ENCODE measurements at places on chromosomes 16 and 17.

- DNase-seq: no peak
Observed at GRCh38 chr17:8749616-8750015, 5.0 kb upstream of the CCDC42 start.

DNA sequence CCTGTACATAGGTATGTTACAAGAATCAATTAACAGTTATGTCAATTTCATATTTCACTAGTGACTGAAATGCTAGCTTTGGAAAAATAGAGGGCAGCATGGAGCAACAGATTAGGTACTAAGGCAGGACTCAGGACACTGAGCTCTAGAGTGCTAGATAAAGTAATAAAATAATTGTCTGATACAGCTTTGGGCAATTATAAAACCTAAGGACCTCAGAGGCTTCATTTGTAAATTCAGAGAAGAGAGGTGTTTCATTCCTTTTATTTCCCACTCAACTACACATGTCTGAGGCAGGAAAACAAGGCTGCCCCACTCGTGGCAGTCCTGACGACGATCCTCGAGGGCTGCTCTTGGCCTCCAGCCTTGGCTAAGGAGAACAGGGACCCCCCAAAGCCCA, 81.5 kb downstream of the CA4 start:
- DNase-seq: no peak

- DNase-seq: no peak
Observed at GRCh38 chr16:30554557-30555314, 3.4 kb downstream of the ZNF764 start.

DNA sequence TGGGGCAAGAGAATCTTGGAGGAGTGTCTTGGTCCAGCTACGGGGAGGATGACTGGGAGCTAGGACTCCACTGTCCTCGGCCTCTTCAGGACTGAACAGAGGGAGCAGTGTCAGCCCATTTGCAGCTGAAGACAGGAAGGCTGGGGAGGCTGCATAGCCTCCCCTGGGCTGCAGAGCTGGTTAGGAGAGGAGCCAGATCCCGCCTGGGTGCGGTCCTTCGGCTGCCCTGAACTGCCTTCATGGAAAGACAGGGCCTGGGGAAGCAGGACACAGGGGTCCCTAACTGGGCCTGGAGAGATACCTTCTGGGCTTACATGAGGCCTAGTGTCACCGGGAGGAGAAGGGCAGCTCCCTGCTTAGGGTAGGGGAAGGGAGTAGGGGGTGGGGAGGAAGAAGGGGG, 26.6 kb downstream of the UNC13D start:
- DNase-seq: no peak

DNA sequence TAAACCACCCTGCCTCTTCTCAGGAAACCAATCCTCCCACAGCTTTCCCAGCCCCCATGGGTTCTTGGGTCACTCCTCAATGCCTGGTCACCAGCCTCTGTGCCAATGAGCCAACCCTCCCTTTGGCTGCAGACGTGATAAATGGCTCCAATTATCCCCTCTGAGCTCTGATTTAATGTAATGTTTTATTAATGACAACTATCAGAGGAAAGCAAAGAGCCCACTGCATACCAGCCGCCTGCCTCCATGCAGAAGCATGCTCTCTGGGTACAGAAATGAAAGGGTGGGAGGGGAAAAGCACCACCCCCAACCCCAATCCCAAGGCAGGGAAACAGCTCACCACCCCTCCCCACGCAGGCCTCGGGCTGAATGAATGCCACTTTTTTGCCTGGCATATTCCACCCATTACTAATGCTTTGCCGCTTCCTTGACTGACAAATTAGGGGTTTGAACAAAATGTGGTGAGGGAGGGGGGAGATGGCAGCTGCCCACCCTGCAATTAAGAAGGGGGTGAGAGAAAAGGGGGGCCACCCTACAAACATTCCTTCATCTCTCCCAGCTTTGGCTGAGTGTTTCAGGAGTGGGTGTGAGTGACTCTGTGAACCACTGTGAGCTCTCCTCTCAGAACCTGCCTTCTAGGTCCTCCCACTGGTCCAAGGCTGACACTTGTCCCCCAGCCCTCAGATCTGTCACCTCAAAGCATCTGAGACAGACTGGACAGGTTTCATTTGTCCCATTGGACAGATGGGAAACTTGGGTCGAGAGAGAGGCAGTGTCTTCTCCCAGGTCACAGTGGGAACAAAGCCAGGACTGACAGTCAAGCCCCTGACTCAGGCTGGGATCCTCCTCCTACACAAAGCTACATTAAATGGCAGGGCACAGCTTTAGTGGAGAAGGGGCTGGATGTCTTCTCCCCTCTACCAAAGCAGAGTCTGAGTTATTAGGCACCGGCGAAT, 161.5 kb downstream of the TMEM132E start:
- DNase-seq: no peak

- no peak for DNase-seq
Observed at GRCh38 chr17:20225162-20226115, 216.3 kb downstream of the SPECC1 start.

- DNase-seq: no peak
Observed at GRCh38 chr17:69500911-69501429, 86.5 kb downstream of the MAP2K6 start.

GRCh38 chr17:16950488-16950887, 21.4 kb downstream of the TNFRSF13B start:
- no peak for DNase-seq

- no peak for DNase-seq
Observed at GRCh38 chr16:81734632-81735434, 44.3 kb upstream of the PLCG2 start.

- no peak for DNase-seq
Observed at GRCh38 chr17:32956240-32956970, 28.5 kb downstream of the TMEM98 start.

DNA sequence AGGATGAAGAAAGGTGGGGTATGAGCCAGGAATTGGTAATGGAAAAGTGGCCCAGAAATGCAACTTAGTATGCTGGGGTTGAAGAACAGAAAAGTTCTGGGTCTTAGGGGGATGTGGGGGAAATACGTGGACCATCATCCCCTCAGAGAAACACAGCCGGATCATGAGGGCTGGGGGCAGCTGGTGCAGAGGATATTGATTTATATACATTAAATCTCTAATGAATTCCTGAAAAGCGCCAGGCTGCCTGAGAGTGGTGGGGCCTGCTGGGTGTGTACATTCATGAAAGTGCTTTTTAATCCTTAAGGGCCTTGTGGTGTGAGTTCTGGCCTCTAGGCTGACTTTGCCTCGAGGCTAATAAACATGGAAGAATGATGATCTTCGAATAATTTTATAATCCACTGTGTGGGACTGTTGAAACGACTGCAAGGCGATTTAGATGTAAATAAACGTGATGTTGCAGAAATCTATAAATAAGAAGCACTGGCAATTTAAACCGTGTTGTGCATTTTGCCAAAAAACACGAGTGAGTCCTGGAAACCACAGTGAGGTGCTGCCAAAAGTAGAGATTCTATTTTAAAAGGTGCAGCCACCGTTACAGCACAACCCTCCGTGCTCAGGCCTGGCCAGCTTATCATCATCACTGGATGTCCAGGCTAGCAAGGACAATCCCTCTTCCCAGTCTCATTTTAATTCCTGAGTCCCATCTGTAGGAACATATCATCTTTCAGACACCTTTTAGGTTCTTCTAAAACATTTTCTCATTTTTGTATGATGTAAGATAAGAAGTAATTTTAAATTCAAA, 32.1 kb downstream of the PRKAR1A start:
- no peak for DNase-seq

- no peak for DNase-seq
Observed at GRCh38 chr16:1772362-1772907, at the start of gene EME2. TSS of gene EME2 (plus strand) at chr16:1772810. CDS start at chr16:1773228, 418 bp downstream.

GRCh38 chr16:2712546-2712945, 7.5 kb downstream of the PRSS27 start:
- no peak for DNase-seq

- no peak for DNase-seq
Observed at GRCh38 chr17:50149417-50150353, 792 bp downstream of the PPP1R9B start.

DNA sequence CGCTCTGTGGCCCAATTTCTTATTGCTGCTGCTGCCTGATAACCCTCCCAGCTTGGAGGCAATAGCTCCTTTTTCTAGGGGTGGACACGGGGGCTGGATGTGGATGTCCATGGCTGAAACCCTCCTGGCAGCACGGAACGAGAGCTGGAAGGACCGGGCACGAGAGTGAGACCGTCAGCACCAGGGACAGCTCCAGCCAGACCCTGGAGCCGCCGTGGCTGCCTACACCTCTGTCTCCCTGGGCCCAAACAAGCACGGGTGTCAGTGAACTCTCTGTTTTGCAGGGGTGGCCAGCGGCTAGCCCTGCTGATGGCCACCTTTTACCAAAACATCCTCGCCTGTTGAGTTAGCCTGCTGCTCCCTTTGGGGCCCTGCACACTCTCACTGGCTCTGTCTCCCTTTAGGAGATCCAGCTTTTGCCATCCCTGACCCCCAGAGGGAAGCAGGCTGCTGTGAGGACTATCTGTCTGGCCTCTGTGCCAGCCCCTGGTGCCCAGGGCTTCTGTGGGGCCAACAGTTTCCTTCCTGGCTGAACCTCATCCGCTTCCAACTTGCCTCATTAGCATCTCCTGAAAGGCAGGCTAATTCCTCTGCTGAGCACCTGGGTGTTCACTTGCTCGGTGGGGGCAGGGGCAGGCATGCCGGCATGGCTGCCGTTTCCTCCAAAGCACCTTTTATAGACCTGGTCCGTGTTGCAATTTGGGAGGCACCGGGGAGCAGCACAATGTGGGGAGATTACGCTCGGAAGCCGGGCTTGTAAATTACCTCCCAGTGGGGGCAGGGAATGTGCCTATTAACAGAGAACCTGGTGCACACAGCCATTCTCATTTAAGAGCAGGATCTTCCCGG, 118.1 kb downstream of the ENGASE start:
- no peak for DNase-seq

GRCh38 chr17:50047488-50048126, 8.3 kb upstream of the ITGA3 start:
- no peak for DNase-seq

GRCh38 chr16:26709175-26709574, 357.6 kb upstream of the C16orf82 start:
- DNase-seq: no peak

DNA sequence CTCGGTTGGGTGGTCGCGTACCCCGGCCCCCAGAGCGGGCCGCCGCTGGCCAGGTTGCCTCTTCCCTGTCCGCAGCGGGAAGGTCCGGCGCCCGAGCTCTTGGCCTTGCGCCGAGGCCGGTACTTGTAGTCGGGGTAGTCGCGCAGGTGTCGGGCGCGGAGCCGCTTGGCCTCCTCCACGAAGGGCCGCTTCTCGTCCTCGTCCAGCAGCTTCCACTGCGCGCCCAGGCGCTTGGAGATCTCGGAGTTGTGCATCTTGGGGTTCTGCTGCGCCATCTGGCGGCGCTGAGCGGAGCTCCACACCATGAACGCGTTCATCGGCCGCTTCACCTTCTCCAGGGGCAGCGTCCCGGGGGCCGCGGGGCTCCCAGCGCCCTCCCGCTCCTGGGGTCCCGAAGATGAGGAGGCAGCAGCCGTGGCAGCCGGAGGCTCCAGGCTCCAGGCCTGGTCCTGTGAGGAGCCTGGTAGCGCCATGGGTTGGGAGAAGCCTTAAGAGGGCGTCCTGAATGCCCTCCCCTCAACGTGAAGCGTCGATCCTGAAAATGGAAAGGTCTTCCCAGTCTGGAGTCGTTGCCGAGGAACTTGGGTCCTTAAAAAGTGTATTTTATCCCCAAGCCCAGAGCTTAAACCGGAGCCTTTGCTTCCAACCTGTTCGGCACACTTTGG, 558 bp downstream of the SOX15 start:
- DNase-seq: peak; percentile 55

DNA sequence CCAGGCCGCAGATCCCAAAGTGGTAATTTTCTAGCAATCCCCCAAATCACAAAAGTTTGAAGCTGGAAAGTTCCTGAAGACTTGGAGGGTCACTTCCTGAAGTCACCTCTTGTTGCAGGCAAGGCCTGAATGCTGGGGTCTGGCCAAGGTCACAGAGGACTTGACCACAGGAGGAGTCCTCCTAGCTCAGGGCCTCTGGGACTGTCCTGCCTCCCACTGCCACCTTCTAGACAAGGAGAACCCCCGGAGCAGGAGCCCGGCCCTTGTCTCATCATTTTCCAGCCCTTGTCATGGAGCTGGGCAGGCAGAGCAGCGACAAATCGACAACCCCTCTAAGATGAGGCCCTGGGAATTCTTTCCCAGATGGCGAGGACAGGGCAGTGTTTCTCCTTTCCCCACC, 330 bp downstream of the CDH16 start:
- no peak for DNase-seq

DNA sequence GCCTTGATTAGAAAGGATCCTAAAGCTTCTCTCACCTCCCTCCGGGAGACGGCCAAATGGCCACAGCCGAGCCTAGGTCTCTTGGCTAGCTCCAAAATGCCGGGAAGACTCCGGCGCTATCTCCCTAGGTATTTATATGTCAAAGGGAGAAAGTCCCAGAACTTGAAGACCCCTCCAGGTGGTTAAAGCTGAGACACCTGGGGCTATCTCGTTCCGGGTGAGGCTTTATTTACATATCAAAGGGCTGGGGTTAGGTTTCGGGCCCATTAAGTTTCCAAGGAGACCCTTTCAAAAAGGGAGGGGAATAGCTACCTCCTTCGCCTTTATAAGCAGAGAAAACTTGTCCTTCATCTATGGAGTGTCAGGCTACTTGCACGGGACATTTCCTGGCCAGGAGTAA, 70.9 kb upstream of the KIFC3 start:
- DNase-seq: no peak

DNA sequence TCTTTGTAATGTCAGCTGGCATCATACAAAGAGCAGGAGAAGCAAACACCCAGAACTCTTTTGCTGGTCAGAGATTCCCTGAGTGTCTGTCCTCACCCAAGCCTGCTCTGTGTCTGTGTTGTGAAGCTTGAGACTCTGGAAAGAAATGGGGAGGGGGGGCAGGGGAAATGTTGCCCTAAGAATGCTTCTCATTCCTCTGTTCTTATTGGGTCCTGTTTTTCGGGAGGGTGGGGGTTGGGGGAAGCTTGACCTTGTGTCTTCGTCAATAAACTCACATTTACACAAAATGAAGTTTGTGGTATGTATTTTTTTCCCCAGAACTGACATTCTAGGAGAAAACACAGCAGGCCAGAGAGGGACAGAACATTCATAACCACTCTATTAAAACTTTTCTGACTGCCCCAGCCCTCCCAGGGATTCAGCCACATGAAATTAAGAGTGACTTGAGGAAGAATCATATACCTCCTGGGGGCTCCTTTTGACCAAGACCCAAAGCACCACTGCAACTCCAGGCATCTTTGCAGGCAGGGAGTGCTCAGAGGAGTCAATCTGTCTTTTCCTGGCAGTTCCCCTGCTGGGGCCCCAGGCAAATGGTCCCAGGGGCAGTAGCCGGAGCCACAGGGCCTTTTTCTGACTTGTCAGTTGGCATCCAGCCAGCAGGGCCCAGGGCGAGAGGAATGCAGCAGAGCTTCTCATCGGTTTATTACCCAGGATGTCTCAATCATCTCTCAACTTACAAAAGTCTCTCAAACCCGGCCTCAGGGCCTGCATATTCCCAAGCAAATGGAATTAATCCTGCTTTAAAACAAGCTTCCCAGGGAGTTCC, 5.1 kb upstream of the RASL10B start:
- no peak for DNase-seq
